ENCODE measurements at places on chromosomes 3 and 15.
A peak's percentile ranks its signal among the peaks of the same experiment; 100 is the strongest.

- no peak for DNase-seq
Measured at GRCh38 chr3:45345846-45346580, 42.4 kb upstream of the LARS2 start.

- DNase-seq, result no peak
Measured at GRCh38 chr3:148254402-148254801, 443.3 kb upstream of the AGTR1 start.

GRCh38 chr15:27059610-27060202 is 88.7 kb downstream of the GABRG3 start:
- DNase-seq, result no peak

- peak; percentile 2 for DNase-seq
Measured at GRCh38 chr15:94584833-94585244, 353.5 kb downstream of the MCTP2 start.

DNA sequence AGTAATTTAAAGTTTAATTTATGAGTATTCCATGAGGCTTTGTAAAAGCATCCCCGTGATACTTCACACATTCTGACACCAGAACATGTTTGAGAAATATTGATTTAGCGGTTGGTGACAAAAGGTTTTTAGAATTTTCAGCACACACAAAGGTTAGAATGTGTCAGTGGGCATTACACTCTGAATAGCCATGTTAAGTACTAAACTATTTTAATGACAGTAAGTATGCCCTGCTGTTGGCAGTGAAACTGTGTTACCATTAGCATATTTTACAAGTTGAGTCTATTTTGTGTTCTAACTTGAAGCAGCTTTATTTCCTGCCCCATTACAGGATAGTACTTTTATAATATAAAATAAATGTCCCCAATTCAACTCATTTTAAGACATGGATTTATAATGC is 66.5 kb downstream of the ADAMTSL3 start:
- DNase-seq, result no peak

DNA sequence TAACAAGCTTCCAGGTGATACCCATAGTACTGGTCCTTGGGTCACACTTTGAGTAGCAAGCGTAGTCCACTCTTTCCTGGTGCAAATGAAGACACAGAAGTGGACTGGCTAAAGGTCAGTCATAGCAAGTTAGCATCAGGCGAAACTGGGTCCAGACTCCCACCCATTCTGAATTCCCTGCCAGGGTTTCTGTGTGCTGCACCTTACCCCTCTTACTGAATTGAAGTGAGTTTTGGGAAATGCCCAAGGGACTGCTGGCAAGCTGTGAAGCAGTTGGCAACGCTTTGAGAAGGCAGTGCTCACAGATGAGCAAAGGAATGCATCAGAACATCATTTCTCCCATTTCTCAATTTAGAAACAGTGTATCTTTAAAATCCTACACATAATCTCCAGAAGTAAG is 1.8 kb upstream of the LSG1 start:
- DNase-seq, result no peak

- no peak for DNase-seq
Measured at GRCh38 chr15:67723294-67724024, 101.8 kb upstream of the SKOR1 start.

DNA sequence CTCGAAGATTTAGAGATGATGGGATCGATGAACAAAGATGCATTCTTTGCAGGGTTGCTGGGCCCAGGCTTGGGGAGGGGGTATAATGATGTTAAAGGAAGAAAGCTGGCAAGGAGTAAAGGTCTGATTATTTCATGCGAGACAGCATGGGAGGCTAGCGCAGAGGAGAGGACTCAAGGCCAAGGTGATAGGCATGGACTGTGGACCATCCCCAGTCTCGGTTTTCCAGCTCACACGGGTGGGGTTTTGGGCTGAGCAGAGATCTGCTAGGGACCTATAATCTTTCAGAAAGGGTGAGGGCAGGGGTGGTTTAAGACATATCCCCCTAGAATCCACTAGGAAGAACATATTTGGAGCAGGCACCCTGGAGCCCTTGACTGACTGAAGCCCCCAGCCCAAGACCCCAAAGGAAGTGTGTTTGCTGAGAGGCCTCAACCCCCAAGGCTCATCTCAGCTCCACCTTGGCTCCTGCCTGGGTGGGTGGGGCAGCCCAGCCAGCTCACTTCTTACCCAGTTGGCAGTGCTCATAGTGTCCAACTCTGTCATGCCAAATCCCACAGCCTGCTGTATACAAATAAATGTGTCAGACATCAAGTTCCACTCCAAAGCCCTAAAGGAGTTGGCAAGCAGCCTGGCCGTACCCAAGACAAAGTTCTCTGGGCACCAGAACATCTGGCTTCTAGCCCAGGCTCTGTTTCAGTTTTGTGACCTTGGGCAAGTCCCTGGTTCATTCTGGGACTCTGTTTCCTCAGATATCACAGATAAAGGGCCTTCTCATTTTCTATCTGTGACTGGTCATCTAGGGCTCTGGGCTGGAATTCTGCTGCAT is 17.9 kb downstream of the ACSBG1 start:
- no peak for DNase-seq

DNA sequence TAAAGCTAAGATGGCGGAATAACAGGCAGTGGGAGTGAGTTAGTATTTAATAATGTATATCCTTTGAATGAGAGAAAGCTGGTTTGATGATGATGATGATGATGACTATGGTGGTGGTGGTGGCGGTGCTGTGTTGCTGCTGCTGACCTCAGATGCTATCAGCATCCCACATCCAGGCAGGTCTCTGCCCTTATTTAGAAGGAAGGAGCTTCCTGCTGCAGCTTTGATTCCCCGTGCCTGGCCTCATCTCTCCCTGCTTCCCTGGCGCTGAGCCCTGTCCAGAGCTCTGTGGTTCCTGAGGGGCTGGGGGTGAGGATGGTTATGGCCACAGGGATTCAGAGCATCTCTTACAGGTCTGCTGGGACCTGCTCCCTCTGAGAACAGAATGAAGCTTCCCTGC is 73.1 kb downstream of the RAB11A start:
- DNase-seq, result no peak

DNA sequence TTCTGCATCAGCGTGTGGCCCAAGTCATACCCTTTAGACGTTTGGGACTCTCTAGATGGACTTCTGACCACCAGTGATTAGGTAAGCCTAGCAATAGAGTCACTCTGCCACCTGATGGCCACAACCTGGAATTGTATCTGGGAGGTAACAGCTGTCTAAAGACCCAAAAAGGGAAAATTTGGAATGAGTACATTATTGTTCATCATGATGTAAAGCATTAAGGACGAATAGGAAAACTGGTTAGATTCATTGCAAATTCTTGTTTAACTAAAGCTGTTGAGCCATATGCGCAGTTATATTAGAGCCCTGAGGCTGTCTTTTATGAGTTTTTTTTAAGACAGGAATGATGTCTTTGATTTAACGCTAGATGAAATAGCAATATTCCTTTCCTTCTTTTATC is 63.6 kb downstream of the FAM81A start:
- no peak for DNase-seq

DNA sequence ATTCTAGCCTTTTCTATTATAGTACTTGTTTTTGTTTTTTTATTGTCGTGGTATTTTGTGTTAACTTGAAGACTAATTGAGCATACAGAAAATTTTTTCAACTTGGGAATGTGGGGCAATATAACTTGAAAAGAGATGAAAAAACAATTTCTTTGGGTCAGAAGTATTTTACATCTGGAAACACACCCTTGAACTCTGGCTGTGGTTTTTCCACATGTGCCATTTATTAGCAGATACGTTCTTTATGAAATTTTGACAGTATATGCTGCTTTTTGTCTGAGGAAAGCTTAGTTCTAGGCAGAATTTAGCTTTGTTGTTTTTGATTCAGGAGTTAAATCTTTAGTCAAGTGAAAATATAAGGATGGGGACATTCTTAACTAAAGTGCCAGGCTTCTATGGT is 44.7 kb downstream of the TCF12 start:
- no peak for DNase-seq

DNA sequence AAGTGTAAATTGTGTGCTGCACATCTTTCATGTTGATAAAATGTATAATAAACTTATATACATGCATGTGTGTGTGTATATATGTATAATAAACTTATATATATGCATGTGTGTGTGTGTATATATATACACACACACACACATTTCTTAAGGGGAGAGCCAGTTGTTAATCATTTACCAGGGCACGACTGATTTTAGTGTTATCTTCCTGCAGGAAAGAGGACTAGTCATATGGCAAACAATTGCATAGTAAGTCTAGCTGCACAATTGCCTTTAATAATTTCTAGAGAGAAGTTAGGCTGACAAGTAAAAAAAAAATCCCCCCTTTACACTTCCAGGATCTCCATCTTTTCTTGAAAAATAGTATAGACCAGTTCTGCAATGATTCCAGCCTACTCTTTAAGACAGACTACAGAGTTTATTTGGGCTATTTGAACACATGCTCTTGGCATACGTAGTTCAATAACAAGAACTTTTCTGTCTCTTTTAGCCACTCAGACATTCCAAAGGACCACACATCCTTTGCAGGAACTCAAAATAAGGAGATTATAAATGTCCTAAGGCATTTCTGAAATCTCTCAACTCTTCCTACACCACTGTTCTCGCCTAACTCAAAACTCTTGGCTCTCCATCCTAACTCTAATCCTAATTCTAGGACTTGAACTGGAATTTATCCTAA is 163.6 kb upstream of the SETMAR start:
- no peak for DNase-seq

DNA sequence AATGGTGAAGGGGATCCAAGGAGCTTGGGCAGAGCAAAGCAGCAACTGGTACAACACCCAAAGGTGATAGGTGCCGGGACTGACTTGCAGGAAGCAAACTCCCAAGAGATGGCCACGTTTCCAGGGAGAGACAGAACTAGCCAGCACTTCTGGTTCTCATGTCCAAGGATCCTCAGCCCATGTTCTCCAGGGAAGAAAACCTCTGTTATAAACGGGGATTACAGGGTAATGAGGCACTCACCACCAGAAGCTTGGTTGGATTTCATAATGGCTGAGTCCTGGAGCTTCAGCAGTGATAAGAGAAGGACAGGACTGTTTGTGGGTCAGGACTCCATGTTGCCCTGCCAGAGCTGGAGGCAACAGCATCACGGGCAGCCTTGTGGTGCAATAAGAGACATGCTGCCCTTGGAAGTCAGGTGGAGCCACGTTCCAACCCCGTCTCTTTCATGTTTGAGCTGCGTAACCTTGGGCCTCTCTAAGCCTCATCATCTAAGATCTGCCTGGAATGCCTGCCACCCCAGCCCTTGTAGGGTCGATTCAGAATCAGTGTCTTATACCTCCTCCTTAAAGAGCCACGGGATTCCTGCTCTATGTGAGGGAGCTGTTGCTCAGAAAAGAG is 181.0 kb downstream of the ABHD5 start:
- DNase-seq, result no peak

GRCh38 chr15:34701536-34701935 is 53.3 kb downstream of the GJD2 start:
- no peak for DNase-seq

DNA sequence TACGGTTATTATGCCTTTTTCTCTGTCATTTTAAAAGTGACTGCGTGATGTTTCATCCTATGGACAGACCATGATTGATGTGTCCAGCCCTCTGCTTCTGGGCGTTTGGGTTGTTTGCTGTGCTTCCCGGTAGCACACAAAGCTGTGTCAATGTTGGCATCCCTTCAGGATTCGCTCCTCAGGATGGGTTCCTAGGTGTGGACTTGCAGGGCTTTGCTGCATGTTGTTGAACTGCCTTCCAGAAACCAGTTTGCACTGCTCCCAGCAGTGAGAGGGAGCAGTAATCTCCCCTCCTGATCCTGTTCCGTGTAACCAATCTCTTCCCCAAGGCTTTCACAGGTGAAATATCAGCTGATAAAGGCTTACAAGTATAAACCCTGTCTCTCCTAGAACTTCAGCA is 787 bp downstream of the TRPM1 start:
- no peak for DNase-seq

- DNase-seq, result no peak
Measured at GRCh38 chr3:17009826-17010225, 125.1 kb downstream of the PLCL2 start.

GRCh38 chr3:134619884-134620445 is 30.9 kb downstream of the KY start:
- DNase-seq, result no peak

DNA sequence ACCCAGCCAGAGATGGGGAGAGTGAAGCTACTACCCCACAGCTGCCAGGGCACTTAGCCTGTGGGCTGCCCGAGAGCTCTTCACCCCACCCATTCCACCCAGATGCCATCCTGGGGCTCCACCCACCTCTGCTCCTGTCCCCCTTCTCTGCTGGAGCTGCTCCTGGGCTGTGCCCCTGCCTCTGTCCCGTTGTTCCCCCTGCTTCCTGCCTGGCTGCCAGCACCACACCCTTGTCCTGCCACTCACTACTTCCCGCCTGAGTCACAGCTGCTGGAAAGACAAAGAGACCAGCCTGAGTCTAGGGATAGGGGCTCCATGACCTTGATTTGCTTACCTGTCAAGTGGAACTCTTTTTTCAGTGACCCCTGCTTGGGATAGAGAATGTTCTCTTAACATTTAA is 12.4 kb downstream of the GNAI2 start:
- no peak for DNase-seq

DNA sequence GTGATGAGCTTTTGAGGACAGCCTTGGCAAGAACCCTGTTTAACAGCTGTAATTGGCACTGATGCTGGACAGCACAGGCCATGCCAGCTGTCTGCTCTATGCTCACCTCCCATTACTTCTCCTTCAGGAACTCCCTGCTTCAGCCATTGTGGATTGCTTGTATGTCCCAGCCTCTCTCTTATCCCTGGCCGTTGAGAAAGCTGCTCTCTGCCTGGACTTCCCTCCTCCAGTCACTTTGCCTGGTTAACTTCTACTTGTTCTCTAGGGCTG is 444.5 kb downstream of the EPHB1 start:
- no peak for DNase-seq

DNA sequence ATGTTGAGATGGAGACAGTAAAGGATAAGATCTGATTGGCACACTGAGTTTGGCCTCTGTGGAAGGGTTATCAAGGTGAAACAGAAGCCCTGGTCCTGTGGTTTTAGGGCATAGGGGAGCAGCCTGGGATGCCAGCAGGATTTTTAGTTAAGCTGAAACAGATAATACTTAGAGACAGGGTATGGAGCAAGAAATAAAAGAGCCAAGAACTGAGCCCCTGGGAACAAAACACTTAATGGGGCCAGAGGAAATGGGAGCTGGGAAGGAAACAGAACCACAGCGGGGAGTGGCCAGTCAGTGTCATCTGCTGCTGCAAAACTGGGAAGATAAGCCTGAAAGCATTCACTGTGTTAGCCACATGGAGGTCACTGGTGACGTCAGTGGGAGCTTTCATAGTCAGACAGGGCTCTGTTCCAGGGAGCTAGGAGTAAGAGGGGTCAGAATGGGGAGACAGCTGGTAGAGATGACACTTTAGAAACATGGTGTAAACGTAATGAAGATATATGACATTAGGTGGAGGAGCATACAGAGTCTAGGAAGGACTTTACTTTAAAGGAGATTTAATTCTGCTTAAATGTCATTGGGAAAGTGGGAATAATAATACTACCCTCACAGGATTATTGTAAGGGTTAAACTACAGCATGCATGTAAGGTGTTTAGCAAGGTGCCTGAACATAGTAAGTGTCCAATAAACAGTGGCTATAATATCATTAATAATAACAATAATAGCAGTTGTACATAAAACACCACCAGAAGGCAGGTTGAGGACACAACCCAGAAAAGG is 172.7 kb upstream of the CTNNB1 start:
- no peak for DNase-seq

- DNase-seq, result no peak
Measured at GRCh38 chr3:151101270-151101969, 16.0 kb downstream of the MED12L start.
